Mammary epithelial cell (primary cell): ENCODE measurements at places on chromosomes 4 and X.

DNA sequence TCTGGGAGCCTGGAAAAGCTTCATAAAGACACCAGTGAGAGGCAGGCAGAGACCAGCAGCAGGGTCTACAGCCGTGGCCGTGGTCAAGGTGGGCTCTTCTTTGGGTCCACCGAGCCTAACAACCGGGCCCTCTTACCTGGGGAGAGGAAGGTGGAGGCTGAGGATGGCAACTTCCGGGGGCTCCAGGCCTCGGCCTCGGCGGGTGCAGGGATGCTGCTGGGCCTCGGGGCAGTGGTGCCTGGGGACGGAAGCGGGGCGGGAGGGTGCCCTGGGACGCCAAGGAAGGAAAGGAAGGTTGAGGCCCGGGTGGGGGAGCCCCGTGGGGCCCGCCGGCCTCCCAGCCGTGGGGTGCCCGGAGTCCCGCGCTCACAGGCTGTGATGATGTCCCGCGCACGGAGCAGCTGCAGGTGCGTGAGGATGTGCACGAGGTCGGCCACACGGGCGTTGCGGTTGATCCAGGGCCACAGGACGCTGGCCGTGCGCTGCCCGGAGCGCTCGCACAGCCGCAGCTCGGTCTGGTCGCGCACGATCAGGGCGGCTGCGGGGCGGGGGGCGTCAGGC, 561 bp downstream of the IRAK1 start:
- no peak for DNase-seq

DNA sequence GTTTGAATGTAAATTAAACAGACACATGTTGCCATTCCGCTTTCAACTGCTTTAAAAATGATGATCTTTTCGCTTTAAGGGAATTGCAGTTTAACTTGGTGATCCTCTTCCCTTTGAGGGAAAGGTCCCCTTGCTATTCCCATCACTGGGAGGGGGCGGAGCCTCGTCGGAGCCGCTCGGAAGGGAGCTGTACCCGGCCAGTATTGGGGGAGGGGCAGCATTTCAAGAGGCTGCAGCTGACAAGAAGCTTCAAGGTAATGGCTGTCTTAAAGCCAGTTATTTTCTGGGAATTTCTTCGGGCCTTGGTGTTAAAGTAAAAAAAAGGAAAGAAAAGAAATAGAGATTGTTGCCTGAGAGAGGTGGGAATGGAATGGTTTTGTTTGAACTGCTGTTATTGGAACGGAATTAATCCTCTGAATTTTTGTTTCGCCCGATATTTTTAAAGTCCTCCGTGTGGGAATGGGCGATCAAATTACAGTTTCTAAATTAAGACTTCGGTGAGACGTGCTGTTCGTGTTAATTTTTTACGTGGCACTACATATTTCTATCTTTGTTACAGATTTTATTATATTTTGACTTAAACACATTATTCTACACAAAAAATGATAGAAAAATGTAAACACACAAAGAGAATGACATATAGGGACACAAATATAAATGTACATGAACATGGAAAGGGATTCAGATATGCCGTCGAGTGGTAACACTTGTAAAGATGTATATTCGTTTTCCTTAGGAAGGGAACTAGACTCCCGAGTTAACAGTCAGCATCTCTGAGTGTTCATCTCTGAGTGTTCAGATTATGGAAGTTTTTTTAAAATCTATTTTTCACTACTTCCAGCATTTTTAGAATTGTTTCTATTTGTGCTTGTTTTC, 9.2 kb downstream of the PWWP3B start:
- DNase-seq = no peak

DNA sequence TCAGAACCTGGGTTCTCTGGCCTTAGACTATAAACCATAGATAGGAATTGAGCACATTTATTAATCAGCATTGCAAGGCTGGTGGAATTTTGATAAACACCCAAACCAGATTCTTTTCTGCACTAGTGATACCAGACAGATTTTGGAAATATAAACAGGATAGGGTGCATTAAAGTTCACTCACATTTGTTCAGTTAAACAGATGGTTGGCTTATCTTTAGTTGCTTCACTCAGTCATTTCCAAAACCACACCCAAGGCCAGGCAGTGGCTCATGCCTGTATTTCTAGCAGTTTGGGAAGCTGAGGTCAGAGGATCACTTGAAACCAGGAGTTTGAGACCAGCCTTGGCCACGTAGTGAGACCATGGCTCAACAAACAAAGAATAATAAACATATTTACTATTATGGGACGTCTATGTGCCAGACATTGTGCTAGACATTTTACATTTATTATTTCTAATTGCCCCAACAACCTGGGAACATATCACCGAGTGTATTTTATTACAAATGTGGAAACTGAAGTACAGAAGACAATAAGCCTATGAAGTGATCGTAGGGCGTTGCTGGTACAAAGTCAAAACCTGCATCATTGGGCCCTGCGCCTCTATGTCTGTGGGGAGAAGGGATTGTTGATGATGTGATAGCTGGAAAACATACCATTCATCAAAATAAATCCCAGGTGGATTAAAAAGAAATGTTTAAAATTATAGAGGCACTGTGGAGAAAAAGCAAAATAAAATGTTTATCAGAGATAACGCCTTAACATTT, 15.0 kb downstream of the ADD1 start:
- DNase-seq = peak; percentile 11

- DNase-seq = peak; percentile 23
Observed at GRCh38 chrX:3815896-3816664, 102.6 kb upstream of the PRKX start.

DNA sequence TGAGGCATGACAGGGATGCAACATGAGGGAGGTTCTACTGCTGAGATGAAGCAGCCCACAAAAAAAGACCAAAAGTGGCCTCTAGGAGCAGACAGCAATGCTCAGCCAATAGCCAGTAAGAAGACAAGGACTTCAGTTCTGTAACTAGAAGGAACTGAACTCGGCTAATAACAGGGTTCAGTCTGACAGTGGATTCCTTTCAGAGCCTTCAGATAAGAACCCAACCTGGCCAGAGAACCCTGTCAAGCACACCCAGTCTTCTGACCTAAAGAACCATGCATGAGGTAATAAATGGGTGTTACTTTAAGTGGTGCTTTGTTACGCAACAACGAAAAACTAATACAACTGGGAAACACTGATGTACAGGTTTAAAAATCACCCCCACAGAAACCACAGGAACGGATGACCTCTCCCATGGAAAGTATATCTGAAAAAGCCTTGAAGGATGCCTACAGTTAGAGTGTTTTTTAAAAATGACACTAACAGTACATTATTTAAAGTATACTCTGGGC, 94.6 kb downstream of the PAPSS1 start:
- DNase-seq = no peak

DNA sequence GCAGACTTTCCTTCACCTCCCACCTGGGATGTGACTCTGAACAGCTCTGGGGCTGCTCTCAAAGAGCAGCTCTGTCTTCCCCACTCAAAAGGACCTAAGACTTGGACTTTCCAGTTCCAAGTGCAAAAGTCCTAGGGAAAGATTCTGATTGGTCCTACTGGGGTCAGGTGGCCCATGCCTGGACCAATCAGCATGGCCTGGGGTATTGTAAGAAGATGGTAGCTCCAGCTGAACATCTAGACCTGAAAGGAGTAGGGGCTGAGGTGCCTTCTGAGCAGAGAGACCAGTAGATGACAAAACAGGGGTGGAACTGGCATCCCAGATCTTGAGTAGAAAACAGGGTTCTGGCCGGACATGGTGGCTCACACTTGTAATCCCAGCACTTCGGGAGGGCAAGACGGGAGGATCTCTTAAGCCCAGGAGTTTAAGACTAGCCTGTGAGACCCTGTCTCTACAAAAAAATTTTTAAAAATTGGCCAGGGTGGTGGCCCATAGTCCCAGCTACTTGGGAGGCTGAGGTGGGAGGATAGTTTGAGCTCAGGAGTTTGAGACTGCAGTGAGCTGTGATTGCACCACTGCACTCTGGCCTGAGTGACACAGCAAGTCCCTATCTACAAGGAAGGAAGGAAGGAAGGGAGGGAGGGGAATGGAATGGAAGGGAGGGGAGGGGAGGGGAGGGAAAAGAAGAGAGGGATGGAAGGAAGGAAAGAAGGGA, 27.4 kb upstream of the MRFAP1 start:
- DNase-seq = no peak

- DNase-seq = no peak
Observed at GRCh38 chr4:15374656-15375055, 53.2 kb upstream of the C1QTNF7 start.

DNA sequence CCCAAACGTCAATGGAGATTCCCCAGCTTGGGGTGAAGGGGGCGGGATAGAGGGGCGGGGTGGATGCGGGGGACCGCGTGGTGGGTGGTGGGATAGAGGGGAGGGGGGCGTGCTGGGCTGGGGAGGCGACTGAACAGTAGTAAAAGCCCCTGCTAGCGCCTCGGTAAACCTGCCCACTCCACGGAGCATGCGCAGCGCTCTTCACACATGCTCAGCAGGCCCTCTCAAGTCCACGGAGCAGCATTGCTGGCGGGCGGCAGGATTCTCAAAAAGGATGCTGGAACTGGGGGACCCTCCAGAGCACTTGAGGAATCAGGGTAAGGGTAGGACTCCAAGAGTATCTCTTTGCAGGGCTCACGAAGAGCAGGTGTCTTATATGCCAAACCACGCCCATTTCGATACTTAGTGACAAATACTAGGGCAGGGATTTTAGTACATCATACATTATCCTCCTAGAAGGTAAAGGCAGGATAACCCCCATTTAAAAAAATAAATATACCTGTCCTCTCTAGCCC, 378 bp upstream of the RPS6KA6 start:
- peak; percentile 14 for DNase-seq

GRCh38 chr4:19694812-19695211, 556.9 kb upstream of the SLIT2 start:
- no peak for DNase-seq

DNA sequence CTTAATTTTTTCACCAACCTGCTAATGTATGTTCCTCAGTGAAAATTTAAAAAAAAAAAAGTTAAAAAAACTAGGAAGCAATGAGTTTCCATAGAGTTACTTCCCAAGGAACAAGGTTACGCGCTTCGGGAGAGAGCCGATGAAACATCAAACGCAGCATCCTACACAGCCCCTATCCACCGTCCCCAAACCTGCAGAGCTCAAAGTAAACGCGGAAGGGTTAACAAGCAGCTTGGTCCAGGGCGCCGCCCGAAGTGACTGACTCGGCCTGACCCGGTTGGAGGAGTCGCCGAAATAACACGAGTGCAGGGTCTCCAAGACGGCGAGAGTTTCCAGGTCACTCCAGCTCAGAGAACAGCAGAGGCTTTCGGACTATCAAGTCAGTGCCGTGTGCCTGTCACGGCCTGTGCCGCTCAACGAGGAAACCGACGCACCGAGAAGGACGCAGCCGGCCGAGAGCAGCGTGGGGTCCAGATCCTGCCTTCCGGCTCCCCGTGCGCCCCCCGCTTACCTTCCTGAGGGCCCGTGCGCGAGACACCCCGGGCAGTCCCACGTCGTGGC, 512 bp downstream of the NOP14 start:
- no peak for DNase-seq

GRCh38 chrX:132692066-132692465, 203.2 kb upstream of the MBNL3 start:
- no peak for DNase-seq

- DNase-seq = no peak
Observed at GRCh38 chrX:124274438-124275181, 57.9 kb upstream of the TEX13D start.

GRCh38 chrX:112714357-112714918, 34.7 kb upstream of the LHFPL1 start:
- DNase-seq = no peak

DNA sequence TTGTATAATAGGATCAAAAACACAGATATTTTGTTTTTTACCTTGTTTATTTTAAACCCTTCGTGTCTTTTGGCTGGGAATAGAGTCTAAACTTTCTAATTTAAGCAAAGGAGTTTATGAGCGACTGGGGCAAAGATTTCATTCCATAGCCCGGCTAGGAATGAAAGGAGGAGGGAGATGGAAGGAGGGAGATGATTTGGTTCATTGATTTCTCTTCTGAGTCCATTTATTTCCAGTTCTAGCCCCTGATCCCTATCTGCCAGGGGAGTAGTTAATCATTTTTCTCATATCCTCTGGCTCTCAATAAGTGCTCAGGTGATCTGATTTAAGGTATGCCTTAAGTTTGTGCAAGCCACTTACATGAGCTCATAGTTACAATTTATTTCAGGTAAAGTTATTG, 120.0 kb downstream of the SPRY1 start:
- no peak for DNase-seq

GRCh38 chrX:48573690-48574269, 504 bp upstream of the RBM3 start:
- DNase-seq = no peak

DNA sequence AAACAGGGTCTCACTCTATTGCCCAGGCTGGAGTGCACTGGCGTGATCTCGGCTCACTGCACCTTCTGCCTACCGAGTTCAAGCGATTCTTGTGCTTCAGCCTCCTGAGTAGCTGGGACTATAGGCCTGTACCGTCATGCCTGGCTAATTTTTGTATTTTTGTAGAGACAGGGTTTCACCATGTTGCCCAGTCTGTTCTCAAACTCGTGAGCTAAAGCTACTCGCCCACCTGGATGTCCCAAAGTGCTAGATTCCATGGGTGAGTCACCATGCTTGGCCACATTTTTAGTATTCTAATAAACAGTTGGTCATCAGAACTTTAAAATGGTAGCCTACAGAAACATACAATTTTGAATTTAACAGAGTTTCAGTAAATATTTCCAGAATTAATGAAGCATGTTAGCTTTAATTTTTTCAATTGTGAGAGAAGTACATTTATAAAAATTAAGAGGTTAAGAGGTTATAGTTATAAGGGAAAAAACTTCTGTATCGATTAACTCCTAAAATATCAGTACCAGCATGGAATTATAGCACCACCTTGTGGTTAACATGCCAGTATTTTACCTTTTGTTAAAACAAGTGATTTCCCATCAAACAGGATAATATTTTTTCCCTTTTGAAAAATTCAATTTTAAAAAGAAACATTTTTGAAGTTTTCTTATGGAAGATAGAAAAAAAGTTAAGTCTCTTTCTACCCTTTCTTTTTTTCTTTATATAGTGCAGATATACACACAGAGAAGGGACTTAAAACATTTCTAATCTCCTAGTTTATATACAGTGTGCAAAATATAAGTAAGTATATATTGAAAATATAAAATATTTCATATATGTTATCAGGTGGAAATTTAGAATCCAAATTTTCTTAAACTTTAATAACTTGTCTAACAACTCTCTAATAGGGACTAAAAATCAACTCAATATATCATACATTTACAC, 35.4 kb downstream of the CEP44 start:
- DNase-seq = peak; percentile 27

DNA sequence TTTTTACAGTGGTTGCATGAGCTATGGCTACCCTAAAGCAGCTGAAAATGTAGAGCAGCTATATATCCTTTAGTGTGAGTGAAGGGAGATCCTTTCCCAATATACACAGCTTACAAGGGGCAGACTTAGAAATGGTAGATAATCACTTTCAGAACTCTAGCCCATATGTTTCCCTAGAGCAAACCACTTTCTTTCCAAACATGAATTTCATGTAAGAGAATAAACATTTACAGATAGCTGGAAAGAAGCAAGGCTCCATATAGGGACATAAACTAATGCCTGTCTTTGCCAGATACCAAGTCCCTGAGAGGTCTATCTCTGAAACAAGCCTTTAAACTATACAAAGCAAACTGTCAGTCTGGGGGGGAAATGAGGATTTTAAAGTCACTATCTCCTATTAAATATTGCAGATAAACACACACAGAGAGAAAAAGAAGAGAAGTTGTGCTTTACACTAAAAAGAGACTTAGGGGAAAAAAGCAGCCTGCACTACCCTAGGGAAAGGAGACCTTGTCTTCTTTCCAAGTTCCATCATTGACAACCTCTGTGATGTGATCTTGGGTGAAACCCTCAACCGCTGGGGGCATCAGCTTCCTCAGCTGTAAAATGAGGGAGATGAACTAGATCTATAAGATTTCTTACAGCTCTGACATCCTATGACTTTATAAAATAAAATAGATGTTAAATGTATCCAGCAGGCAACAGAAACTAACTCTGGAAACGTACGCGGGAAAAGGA, 73.6 kb downstream of the TMEM156 start:
- DNase-seq = no peak
